ENCODE measurements at places on chromosomes 6 and 20. TPM values are rescaled to one million over a fixed set of nuclear protein-coding genes. Genes with fewer than 3 reads are reported as not detected.

DNA sequence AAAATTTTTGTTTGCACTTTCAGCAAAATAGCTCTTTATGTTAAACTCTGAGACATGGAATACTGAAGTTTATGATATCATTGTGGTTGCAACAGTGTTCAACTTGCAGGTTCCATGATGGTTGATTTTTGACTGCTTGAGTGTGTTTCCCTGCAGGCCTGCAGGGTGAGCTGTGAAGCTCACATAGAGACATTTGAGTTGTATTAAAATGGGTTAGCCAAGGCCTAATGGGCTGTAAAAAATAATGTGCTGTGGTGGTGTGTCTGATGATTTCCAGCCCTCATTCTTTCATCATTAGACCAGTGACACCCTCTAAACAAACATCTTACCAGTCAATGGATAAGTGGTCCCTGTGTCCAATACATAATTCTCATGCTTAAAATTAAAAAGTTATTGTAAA lies 321.4 kb downstream of the FARS2 start:
- no peak for DNase-seq

SRMS gene
- 0.07 TPM for polyA plus RNA-seq

DNA sequence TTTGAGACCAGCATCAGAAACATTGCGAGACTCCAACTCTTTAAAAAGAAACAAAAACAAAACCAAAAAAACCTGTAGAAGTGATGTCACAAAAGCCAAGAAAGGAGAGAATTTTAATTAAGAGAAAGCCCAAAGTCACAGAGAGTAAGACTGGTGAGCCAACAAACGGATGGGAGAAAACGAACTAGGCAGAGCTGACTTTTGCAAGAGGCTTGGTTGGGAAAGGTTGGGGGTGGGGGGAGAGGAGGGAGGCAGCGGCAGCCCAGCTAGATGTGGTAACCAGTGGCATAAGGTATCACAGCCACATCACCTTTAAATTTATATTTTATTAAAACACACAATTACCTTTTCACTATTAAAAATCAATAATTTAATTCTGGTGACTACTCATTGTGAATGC lies 23.5 kb downstream of the NOL7 start:
- DNase-seq = no peak

SEL1L2 gene
- polyA plus RNA-seq = 0.22 TPM

GRCh38 chr6:140480852-140481251 lies 1106.4 kb upstream of the CITED2 start:
- no peak for DNase-seq

GRCh38 chr6:56505512-56506260 lies 137.0 kb downstream of the DST start:
- DNase-seq = no peak

BNIP5 gene
- not detected for polyA plus RNA-seq

DNA sequence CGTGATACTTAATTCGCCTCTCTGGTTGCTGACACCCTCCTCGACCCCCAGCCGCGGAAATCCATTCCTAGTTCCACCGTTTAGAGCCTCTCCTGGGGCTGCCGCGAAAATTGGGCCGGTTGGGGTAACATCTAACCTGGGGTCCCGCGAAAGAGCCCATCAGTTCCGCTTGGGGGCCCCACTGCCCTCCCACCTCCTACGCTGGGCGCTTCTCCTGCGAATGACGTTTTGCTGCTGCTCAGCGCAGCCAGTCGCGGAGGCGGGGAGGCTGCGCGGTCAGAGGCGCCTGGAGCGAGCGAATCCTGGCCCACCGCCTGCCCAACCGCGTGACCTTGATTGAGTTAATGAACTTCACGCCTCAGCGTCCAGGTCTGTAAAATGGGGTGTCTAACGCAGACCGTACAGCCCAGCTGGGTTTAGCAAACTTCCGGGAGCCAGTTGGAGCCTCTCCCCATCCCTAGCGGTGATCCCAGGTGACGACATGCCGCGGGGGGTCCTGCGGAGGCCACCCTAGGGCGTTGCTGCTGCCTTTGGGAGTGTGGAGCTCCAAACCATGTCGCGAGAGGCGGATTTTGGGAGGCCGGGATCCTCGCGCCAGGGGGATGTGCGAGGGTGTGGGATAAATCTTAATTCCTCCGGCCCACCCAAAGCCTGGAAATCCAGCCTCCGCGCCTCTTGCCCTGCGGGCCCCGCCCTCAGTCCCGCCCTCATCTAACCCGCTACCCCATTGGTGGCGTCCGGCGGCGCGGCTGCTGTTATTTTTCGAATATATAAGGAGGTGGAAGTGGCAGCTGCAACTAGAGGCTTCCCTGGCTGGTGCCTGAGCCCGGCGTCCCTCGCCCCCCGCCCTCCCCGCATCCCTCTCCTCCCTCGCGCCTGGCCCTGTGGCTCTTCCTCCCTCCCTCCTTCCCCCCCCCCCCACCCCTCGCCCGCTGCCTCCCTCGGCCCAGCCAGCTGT lies at the start of gene CDC25B:
CDC25B (plus strand) TSS at position 800 of the 958 bp plus-strand sequence. CDS start 222 bp downstream, outside the sequence.
- DNase-seq = peak; percentile 97

GRCh38 chr6:95087394-95088097 lies 489.8 kb upstream of the MANEA start:
- DNase-seq = no peak

RNF182 gene
- not detected for polyA plus RNA-seq
